ENCODE measurements at places on chromosomes 4 and X.

DNA sequence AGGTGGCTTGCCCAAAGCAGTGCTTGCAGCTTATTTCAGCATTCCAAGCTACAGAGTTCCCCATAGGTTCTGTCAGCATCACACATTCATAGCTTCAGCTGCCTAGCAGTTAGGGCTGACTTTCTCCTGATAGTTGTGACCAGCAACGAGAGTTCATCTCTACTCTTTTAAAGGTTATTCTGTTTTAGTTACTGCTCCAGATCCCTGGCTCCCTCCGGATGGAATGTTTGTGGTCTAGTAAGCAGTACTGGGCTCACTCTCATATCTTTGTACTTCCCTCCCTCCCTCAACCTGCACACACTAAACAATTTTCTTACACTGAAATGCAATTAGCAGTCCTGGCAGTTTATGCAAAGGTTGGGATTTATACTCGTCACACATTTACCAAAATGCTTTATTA lies 43.9 kb downstream of the PTTG2 start:
- no peak for DNase-seq

GRCh38 chrX:2145692-2146367 lies 354.9 kb downstream of the DHRSX start:
- DNase-seq, result no peak

GRCh38 chr4:150773729-150774449 lies 191.9 kb downstream of the MAB21L2 start:
- DNase-seq, result no peak

DNA sequence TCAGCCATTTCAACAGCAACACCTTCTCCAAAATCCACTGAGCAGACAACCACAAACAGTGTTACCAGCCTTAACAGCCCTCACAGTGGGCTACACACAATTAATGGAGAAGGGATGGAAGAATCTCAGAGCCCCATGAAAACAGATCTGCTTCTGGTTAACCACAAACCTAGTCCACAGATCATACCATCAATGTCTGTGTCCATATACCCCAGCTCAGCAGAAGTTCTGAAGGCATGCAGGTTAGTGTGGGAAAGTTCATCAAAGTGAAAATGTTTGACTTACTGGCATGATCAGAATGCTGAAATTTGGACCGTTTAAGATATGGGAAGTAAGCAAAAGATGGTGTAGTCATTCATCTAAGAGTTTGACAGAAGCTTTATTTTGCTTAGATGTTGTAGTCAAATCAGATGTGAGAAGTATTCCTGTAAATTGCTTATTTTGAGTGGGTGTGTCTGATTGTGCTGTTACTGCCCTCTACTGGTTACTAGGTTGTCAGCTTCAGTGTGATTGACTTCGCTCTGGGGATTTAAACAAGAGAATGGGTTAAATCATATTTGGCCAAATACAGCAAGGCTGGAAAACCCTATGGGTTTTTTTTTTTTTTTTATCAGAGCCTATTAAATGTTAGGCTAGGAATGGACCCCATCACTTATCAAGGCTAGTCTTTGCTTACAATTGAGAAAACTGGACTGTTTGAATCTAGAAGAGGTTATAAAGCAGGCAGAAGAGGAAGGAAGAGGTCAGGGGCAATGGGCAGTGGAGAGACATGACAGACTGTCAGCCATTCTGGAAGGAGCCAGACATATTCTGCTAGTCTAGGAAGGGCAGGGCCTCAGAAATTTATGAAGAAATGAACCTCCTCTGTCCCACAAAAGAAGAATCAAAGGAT lies 130.3 kb downstream of the DIPK2B start:
- DNase-seq, result no peak

- DNase-seq, result no peak
These were observed 6.1 kb upstream of the SH3BP2 start for GRCh38 chr4:2786794-2787229.

- DNase-seq, result no peak
These were observed 14.3 kb downstream of the TAF9B start for GRCh38 chrX:78125148-78125547.

GRCh38 chr4:177802162-177802561 lies 359.9 kb upstream of the AGA start:
- no peak for DNase-seq

DNA sequence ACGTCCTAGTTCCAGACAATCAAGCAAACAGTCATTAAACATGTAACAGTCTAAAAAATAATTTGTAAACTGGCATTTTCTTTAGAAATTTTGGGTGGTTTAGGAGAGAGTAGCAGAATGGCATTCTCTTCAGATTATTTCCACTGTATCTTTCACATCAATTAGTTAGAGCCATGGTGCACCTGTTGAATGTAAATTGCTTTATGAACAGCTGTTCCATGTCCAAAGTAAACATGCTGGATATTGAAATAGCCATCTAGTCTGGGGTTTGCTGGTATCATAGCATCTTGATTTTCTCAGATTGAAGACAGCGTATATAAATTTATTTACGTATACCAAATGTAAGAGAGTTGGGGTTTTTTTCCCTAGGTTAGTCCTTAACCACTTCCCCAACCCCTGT lies 143.6 kb downstream of the RCHY1 start:
- DNase-seq, result no peak

DNA sequence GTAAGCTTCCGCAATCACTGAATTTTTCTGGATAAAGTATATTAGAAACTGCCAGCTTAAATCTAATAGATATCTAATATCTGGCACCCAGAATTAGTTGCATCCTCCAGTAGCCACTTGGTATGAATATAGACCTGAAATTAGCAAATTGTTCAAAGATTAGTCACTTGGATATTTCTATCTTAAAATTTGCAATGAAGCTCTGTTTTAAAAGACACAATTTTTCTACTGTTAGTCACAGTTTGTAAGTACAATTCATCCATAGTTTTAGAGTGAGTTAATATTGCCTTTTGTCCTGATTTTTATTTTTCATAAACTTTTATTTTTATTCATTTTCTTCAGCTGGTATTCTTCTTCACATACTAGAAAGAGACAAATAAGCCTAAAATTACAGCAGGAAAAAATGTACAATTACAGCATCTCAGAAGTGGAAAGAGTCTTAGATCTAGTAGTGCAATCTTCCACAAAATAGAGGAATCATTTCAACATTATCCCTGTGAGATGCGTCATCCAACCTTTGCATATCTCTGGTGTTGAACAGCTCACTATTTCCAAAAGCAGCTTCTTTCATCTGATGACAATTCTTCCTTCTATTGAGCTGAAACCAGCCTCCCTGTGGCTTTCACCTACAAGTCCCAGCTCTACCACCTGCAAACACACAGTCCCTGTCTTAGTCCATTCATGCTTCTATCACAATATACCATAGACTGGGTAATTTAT lies 190.0 kb upstream of the AR start:
- no peak for DNase-seq

- no peak for DNase-seq
These were observed 89.4 kb downstream of the FTHL17 start for GRCh38 chrX:30982467-30982866.

GRCh38 chr4:18571301-18571761 lies 549.8 kb upstream of the LCORL start:
- no peak for DNase-seq

GRCh38 chr4:183831026-183831446 lies 74.1 kb upstream of the STOX2 start:
- DNase-seq, result no peak

DNA sequence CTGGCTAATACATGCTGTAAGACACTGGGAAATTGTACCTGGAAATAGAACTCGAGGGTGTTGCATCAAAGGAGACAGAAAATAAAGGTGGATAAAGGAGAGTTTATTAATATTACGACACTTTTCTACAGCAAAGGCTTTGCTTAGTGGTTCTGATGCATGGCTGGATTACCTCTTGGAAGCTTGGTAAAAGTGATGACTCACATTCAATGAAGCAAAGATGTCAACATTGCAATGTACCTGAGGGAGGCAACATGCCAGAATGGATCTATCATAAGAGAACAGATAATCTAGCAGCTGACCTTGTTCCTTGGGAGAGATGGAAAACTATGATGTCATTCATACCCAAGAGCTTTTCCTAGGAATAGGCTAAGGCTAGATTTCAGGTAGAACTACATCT lies 735.1 kb upstream of the DIAPH2 start:
- no peak for DNase-seq

DNA sequence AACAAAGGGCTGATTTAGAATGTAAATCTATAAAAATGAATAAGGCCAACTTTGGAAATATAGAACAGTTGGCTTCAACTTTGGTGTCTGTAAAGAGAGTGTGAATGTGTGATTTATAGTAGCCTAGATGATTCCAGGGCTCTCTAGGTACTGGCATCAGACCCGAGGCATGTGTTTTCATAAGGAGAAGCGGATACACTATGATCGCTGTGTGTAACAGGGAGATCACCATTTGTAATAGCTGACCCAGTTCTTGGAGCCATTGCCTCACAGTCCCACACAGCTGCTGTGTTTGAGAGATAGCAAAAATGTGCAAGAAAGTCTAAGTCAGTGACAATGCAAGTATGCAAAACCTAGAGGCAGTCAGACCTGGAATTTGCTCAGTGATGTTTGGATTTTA lies 135.1 kb downstream of the REPS2 start:
- DNase-seq, result no peak

DNA sequence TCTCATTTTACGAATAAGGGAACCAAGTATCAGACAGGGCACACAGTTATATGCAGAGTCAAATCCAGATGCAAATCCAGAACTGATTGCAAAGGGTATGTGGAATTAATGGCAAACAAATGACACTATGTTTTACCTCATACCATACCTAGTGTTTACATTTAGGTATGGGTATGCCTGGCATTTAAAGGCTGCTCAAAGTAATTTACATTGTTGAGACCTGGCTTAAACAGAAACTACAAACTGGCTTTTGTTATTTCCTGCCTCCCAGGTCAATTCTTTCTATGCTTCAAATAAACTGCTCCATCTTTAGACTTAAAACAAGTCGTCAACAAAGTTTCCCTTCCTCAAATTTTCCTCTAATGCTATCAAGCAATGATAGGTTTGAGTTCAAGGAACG lies 33.7 kb downstream of the ANKRD17 start:
- no peak for DNase-seq

GRCh38 chr4:79626101-79626500 lies 218.1 kb upstream of the GK2 start:
- DNase-seq, result no peak

DNA sequence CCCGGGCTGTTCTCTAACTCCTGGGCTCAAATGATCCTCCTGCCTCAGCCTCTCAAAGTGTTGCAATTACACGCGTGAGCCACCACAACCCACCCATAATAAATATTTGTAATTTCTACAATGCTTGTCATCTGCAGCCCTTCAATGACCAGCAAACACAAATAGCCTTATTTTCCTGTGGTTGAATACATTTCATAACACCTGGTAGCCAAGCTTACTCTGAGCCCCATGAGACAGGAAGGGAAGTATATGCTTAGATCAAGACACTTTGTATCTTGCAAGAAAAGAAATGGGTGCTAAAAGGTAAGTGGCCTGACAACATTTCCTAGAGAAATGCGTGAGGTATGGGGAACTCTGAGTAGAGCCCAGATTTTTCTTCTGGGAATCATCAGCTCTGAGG lies 56.9 kb upstream of the PDGFRA start:
- DNase-seq, result no peak

GRCh38 chr4:185624259-185624589 lies 88.9 kb upstream of the PDLIM3 start:
- DNase-seq, result no peak

- DNase-seq, result no peak
These were observed 92.2 kb downstream of the GEMIN8 start for GRCh38 chrX:13937370-13938050.

DNA sequence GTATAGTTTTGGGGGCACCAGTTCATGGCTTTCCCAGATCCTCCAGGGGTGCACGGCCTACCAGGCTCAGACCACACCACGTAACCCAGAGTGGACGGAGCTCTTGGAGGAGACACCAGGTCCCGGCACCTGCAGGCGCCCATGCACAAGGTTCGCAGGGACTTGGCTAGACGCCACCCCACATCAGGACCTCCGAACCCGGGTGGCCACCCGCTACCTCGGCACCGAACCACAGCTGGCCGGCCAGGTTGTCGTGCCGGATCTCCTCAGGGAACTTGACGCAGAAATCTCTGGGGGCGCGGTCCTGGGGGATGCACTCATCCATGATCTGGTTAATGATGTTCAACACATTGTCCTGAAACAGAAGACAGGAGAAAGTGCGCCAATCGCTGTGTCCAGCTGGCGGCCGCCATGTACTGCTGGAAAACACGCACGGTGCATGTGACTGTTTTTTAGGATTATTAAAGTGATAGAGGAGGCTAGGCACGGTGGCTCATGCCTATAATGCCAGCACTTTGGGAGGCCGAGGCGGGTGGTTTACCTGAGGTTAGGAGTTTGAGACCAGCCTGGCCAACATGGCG lies 77.1 kb downstream of the ZFYVE28 start:
- DNase-seq, result no peak

GRCh38 chr4:26144526-26145155 lies 176.2 kb upstream of the RBPJ start:
- DNase-seq, result no peak

DNA sequence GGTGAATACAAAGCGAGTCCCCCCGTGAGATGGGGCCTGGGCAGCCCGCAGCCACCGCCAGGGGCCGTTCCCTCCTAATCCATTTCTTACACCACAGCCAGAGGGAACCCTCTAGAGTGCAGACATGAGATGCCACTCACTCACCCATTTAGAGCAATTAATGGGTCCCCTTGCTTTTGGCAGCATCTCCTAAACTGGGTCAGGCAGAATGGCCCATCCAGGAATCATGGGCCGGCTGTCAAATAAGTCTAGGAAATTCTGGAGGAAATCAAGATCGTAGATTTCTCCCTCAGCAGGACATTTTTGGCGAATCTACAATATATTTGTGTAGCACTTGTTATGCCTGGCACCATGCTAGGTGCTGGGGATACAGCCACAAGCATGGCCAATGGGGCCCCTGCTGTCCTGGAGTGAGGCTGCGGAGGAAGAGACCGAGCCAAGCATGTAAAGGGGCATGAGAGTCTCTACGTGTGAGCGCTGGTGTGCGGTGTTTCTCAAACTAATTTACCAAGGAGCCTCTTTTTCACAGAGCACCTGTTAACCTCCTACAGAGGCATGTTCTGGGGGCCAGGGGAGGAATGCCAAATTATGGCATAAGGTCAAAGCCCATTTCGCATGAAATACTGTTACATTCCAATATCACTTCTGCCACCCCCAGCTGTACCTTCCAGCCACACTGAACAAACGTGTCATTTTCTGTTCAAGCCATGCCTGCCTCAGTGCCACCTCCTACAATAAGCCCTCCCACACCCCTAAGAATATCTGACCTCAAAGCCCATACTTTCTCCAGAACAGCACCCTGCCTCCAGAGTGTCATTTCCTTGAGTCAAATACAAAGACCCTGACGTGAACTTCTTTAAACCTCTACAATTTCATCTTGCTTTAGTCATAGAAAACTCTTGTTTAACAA lies 28.1 kb upstream of the JAKMIP1 start:
- DNase-seq, result no peak

- DNase-seq, result no peak
These were observed 231.9 kb downstream of the STPG2 start for GRCh38 chr4:97911236-97911906.

DNA sequence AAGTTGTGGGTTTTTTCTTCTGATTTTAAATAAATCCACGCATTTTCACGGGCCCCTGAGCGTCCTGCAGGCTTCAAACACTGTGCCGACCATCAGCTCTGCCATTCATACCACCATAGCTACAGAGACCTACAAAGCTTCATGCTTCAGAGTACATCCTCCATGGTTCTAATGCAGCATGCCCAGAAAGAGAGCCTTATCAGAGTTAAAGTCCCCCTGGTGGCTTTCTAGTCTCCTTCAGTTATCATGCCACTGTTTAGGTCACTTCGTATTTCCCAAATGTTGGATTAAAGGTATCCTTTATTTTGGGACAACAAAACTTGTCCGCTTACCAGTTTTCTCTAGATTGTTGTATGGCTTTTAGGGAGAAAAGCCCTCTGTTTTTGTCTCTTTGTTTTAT lies 66.7 kb upstream of the VCX2 start:
- no peak for DNase-seq

GRCh38 chr4:79964020-79964399 lies 109.0 kb downstream of the ANTXR2 start:
- DNase-seq, result no peak
